MM.1S (cell line): ENCODE measurements at places on chromosomes 3 and 15.

DNA sequence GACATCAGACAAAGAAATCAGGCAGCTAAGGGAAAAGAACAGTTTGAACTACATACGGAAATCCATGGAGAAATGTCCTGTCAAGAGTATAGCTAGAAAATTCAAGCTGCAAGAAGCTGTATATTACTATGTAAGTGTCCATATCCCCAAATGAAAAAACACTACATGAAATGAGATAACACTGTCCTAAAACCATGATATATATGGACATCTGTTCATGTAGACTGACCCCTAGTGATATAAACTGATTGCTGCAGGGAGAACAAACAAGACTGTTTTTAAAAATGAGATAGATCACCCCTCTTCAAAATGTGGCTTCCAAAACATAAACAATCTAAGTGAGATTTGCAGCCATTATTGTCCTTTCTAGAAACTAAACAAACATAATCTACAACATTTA is 985.6 kb downstream of the EPHA3 start:
- DNase-seq: peak; percentile 55

- DNase-seq: peak; percentile 96
Observed at GRCh38 chr15:57777003-57777402, 70.5 kb downstream of the POLR2M start.

- no peak for DNase-seq
Observed at GRCh38 chr3:31733234-31733667, 200.5 kb downstream of the STT3B start.

DNA sequence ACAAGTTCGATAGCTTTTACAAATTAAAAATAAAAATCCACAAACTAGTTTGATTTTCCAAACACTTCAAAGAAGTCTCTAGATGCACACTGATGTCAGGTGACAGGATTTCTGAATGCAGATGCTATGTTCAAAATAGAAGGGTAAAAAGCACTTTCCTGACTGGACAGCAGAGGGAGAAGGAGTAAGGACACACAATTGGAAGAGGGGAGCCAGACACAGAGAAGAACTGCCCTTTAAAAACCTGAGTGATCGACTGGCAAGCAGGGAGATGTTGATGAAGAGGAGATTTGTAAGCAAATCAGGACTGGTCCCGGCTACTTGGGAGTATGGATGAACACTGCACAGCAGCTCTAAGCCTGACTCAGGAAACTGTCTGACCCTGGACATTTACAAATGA is 612.8 kb downstream of the MAGI1 start:
- DNase-seq: no peak

DNA sequence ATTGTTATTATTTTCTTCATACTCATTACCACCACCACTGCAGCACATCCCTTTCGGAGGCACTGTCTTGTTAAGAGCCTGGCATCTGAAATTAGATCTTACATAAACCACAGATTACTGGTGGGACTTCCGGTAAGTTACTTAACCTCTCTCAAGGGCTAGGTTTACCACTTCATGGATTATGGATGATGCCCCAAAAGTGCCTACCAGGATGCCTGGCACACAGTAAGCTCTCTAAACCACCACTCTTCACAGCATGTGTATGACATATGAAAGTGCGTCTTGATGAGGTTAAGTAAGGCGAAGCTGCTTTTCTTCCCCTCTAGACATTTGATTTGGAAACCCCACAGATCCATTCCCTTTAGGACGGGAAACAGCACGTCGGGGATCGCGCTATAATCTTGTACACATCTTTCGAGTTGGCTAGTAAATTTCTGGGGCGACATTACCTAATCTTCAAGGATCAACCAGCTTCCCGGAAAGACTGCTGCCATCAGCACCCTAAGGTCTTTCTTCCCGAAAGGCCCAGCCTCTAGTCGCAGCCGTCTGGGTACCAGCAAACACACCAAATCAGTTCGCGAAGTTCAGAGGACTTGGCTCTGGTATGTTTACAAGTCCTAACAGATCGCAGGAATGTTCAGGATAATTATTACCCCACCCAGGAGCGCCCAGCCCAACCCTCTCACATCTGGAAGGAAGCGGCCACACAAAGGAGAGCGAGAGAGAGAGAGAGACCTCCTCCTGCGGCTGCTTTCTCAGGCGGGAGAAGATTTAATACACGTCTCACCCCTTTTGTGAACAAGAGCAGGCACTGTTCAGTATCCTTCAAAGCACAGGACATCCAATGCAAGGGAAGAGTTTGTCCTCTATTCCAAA is 155.1 kb upstream of the FRMD4B start:
- DNase-seq: no peak

- DNase-seq: no peak
Observed at GRCh38 chr3:119911748-119912147, 129.8 kb downstream of the NR1I2 start.

DNA sequence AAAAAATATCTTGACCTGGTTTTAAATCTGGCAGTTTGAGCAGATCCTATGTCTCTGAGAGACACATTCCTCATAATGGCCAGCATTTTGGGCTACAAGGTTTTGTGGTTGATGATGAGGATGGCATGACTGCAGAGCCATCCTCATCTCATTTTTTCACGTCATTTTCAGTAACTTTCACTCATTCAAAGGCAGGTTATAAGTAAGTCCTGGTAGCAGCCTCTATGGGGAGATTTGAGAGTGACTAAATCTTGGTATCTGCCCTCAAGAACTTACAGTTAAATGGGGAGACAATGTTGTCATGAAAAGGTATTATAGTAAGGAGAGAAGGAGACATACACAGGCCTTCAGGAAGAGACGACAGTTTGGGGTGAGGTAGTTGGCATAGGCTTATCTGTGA is 14.5 kb downstream of the TIGIT start:
- no peak for DNase-seq

DNA sequence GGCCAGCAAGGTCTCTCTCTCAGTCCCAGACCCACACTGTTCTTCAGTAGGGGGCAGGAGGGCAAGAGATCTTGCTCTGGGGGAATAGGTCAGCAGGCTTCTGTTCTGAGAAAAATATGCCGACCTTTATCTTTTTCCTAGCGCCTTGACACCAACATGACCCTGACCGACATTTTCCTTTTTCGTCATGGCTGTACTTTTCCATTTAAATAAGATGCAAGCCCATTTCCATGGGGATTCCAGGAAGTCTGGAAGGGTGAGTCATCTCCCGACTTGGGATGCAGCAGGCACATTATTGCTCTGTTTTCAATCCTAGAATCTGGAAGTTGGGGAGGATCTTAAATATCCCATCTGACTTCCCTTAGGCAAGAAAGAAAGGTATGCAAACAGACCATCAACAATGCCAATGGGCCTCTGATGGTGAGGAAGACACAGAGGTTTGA is 261.5 kb upstream of the LRTM1 start:
- no peak for DNase-seq

DNA sequence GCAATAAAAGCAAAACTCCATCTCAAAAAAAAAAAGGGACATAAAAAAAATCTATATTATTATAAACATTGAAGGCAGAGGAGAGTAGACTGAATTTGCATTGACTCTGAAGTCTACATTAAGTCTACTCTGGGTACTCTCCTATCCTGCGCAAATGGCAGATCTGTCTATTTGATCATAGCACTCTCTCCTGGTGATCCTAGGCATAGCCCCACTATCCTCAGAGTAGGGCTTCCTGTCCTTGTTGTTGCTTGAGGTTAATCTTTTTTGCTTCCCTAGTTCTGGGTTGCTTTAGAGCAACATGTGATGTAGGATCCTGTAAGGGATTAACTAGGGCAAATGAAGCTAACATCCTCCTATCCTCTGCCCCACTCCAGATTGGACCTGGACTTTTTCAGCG is 82.1 kb upstream of the LRRFIP2 start:
- no peak for DNase-seq

GRCh38 chr15:100918690-100919480 is at the start of gene LRRK1:
Gene LRRK1 (plus strand): TSS chr15:100919357. CDS start chr15:100924633, 5,276 bp downstream.
- DNase-seq: peak; percentile 48

GRCh38 chr3:118675305-118675704 is 359.3 kb downstream of the IGSF11 start:
- DNase-seq: no peak

DNA sequence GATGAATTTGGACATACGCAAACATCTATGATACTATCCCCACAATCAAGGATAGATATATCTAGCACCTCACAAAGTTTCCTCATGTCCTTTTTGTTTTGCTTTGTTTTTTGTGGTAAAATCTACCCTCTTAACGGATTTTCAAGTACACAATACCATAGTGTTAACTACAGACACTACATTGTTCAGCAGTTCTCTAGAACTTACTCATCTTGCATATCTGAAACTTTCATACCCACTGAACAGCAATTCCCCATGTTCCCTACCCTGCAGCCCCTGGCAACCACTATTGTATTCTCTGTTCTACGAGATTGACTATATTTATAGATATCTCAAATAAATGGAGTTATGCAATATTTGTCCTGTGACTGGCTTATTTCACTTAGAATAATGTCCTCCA is 58.1 kb upstream of the TJP1 start:
- DNase-seq: no peak

- no peak for DNase-seq
Observed at GRCh38 chr3:155778462-155778861, 27.6 kb downstream of the C3orf33 start.

- DNase-seq: no peak
Observed at GRCh38 chr15:68210409-68210756, 5.3 kb upstream of the CALML4 start.

- no peak for DNase-seq
Observed at GRCh38 chr15:51756482-51756881, 5.1 kb downstream of the TMOD2 start.
